H4 (cell line): ENCODE measurements at places on chromosomes 13 and 19. TPM values are rescaled to one million over a fixed set of nuclear protein-coding genes. Genes with fewer than 3 reads are reported as not detected.

DNA sequence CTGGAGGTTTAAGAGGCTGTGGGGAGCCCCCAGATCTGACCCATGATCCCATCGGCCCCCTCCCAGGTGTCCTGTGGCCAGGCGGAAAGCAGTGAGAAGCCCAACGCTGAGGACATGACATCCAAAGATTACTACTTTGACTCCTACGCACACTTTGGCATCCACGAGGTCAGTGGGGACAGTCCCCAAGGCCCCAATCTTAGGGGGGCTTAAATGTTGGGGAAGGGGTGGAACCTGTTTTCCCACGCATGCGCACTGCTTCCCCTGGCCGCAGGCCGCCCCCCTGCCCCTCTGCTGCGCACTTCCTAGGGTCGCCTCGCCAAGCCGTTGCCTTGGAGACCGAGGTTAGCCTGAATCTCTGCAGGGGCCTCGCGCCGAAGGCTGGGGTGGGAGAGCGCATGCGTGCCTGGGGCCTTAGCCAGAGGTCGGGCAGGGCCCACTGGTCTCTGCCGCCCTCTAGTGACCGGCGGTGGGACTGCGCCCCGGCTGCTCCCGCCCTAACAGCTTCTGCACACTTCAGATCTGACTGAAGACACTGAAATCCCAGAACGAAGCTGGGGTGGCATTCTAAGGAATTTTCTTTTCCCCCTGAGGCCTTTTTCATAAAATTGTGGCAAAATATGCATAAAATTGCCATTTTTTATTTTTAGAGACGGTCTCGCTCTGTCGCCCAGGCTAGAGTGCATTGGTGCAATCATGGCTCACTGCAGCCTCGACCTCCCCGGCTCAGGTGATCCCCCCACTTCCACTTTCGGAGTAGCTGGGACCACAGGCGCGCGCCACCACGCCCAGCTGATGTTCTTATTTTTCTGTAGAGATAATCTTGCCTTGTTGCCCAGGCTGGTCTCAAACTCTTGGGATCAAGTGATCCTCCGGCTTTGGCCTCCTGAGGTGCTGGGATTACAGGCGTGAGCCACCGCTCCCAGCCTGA lies 3.6 kb downstream of the PRMT1 start:
- DNase-seq = peak; percentile 83

DNA sequence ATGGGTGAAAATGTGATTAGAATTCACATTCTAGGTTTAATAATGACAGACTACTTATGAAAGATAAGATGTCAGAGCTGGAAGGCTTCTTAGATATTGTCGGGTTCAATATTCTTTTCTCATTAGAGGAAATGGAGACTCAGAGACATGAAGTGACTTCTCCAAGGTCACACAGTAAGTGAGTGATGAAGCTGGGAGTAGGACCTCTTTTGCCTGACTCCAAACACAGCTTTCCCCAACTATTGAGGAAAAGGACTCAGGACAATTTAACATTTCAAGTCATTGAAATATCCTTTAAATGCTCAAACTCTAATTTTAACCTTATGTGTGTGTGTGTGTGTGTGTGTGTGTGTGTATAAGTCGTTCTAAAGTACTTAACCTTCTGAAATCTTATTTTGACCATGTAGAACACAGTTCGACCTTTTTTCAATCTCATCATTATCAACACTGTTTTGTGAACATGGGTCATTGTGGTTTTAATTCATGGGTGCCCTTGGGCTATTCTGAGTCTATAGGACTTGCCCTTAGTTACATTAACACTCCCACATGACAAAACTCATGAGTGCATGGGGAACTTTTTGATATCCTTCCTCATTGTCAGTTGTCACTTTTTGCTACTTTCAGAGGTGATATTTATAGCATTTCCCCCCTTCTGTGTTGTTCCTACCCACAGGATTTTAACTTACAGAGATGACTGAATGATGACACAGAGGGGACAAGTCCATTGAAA lies 53.0 kb downstream of the LRCH1 start:
- no peak for DNase-seq

The CLDND2 gene
- total RNA-seq = 0.97 TPM in 1 of 2 replicates, not detected in the other

The ADAMTSL5 gene
- total RNA-seq = 0.72 and 1.8 TPM in 2 replicates

GRCh38 chr19:1113030-1113985 lies 9.5 kb downstream of the GPX4 start:
- DNase-seq = peak; percentile 66

DNA sequence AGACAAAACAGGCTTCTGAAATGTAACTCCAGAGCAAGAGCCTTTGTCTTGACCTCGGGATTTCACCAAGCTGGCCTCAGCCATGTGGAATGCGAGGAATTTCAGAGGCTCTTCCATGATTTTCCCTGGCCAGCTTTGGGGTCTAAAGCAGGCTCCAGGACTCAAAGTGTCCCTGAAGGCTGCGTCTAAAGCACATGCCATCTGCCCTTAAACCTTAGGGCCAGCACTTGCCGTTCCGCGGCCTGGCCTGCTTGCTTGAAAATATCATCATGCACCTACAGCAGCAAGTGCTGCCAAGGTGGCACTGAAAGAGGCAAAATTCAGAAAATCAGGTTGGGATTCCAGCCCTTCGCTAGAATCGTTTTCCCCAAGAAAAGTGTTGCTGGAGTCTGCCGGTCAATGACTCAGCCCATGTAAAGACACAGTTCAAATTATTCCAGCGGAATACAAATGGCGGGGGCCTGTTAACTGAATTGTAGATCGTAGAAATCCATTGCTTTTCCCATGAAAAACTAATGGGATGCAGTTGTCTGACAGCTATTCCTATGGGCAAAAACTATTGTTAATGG lies 105.7 kb upstream of the RAP2A start:
- no peak for DNase-seq

DNA sequence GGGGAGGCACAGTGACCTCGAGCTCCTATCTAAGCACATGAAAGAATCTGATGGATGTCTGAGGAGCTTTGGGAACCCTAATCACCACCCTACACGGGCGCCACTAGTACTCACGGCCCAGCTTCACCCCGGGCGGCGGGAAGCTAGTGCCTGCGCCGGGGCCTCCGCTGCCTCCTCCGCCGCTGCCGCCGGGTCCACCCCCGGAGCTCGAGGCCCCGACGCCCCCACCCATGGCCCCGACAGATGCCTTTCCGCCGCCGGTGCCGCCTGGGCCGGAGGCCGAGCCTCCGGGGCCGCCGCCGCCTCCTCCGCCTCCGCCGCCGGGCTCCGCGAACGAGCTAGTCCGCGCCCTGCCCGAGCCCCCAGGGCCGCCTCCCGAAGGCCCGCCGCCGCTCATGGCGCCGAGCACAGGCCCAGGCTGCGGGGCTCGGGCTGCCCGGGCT lies 312 bp downstream of the GSK3A start:
- DNase-seq = no peak

DNA sequence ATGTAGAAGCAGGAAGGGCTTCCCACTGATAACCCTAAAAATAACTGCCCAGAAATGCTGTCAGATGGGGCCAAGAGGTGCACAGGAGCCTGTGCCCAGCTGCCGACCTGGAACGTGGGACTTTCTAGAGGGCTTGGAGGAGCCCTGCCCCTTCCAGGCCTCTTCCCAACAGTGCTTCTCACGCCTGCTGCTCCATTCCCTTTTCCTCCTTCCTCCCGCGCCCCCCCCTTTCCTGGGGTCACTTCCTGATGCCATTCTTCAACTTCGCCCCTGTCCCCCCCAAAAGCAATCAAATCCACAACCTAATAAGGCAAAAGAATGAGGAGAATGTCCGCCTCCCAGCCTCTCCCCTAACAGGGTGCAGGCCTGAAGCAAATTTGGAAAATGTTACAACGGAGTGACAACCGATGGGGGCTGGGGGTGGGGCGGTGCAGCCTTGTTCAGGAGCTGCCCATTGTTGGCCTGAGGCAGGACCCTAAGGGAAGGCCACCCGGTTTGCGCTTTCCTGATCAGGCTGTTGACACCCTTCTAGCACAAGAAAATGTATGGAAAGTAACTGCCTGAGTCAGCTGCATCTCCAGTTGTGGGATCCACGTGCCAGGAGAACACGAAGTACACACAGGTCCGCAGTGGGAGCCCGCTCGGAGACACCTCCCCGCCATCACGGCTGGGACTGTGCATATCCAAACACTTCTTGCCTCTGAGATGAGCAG lies 18.7 kb downstream of the ACTN4 start:
- DNase-seq = peak; percentile 85

GRCh38 chr19:42421591-42422031 lies 5.6 kb downstream of the LIPE start:
- no peak for DNase-seq
